Uterus (tissue), 4 donors: ENCODE measurements at places on chromosomes 4 and X. TPM values are rescaled to one million over a fixed set of nuclear protein-coding genes. Genes with fewer than 3 reads are reported as not detected.

Gene MID2
- total RNA-seq, result 53.4 TPM

Gene RS1
- not detected for total RNA-seq

Gene RASSF6
- not detected for total RNA-seq

Gene CPE
- 395 TPM for total RNA-seq

Gene GPR34
- total RNA-seq, result 11.2 TPM

Gene GAGE13
- total RNA-seq, result not detected

- no peaks in the 10 kb centered on the region for H3K36me3 ChIP-seq
- H3K4me3 ChIP-seq, result no peak overlapping the region
- no peaks in the 10 kb centered on the region for H3K4me1 ChIP-seq
- H3K27me3 ChIP-seq, result no peaks in the 10 kb centered on the region
- no peak for DNase-seq
Measured at GRCh38 chr4:86855572-86855971, 6.4 kb upstream of the SLC10A6 start.

DNA sequence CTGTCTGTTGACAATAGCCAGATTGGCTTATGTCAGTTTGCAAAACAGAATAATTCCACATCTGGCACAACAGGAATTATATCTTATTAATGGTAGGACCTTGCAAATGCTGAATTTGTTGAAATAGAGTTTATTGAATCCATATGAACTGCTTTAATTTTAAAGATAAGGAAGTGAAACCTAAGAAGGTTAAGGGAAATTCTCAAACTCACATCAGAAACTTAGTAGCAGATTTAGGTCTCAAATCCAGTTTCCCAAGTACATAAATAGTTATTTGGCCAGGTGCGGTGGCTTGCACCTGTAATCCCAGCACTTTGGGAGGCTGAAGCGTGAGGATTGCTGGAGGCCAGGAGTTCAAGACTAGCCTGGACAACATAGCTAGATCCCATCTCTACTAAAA, 117.1 kb downstream of the HNRNPD start:
- H3K27me3 ChIP-seq, result no peaks in the 10 kb centered on the region
- no peak overlapping the region for H3K4me3 ChIP-seq
- H3K36me3 ChIP-seq, result no peaks in the 10 kb centered on the region

GRCh38 chrX:101391831-101392230, 1.0 kb downstream of the RPL36A start:
- no peaks in the 10 kb centered on the region for H3K4me1 ChIP-seq
- no peaks in the 10 kb centered on the region for H3K27me3 ChIP-seq
- peak overlapping the region; percentile 77 for H3K27ac ChIP-seq
- DNase-seq, result no peak
- no peaks in the 10 kb centered on the region for H3K36me3 ChIP-seq
- no peak overlapping the region for H3K4me3 ChIP-seq

GRCh38 chr4:88008122-88008742, 797 bp downstream of the PKD2 start:
- DNase-seq, result peak; percentile 44
- H3K27me3 ChIP-seq, result no peaks in the 10 kb centered on the region
- peak overlapping the region; percentile 71 for H3K4me3 ChIP-seq
- peak overlapping the region; percentile 97 for H3K27ac ChIP-seq
- peaks cover 9% of the 10 kb centered on the region for H3K4me1 ChIP-seq

DNA sequence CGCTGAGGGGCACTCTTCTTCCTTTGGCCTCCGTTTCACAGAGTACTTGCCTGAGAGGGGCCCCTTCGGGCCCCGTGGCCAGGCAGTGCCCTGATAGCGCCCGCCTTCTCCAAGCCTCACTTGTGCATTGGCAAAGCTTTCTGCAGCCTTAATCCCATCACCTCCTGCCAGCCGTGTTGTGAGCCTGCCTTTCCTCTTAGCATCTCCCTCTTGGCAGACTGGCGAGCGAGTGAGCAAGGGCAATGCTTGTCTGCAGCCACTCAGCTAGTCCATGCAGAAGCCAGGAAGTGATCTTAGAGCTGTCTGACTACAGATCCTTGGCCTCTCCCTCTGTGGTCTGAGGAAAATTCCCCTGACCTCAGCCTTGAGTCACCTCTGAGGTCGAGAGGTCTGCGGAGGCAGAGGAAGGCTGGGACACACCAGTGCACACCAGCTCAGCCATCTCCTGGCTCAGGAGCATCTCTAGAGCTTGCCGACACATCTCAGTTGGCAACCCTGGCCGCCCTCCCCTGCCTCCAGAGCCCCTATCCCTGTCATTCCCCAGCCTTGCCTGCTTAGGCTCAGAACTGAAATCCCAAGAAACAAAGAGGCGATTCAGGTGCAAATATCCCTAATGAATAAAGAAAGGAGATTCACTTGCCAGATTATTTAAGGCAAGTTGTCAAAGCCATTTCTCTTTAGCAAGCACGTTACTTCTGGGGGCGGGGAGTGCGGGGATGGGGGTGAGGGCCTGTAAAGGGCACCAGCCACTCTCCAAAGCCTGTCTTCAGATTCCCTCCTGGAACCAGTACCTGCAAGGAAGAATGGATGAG, 143.5 kb upstream of the MAMLD1 start:
- no peaks in the 10 kb centered on the region for H3K27me3 ChIP-seq
- H3K4me3 ChIP-seq, result no peak overlapping the region
- no peaks in the 10 kb centered on the region for H3K4me1 ChIP-seq
- no peak overlapping the region for H3K27ac ChIP-seq
- no peaks in the 10 kb centered on the region for H3K36me3 ChIP-seq

DNA sequence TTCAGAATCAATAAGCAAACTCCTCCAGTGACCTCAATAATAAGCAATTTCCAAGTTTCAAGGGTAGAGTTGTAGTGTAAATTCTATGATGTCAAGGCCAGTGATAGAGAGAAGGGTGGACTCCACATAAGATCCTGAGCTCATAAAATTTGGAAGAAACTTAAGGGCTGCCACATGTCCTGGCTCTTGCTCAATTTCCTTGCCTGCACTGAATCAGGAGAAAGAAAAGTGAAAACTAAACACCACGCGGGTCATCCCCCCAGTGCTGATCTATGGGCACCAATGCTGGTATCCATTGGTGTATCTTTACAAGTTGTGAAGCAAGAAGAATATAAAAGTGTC, 392.0 kb upstream of the INTU start:
- H3K4me3 ChIP-seq, result no peak overlapping the region
- H3K27ac ChIP-seq, result no peak overlapping the region
- H3K4me1 ChIP-seq, result no peaks in the 10 kb centered on the region

DNA sequence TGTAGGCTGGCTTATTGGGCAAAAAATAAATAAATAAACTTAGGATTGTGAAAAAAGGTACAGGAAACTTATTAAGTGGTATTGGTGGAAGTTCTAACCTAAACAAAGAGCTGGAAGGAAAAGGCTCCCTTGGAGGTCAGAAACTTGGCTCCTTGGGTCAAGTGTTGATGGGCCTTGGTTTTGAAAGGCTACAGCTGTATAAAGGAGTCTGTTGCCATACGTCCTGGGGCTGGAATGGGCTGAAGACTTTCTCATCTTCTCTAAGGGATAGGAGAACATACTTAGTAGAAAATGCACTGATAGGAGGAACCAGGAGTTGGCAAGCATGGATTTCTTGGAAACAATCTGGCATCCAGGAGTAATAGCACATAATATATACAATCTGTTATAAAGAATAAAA, 56.6 kb downstream of the PDLIM5 start:
- H3K27ac ChIP-seq, result peak overlapping the region; percentile 82
- no peak for DNase-seq
- H3K4me3 ChIP-seq, result no peak overlapping the region
- no peaks in the 10 kb centered on the region for H3K27me3 ChIP-seq
- H3K36me3 ChIP-seq, result no peaks in the 10 kb centered on the region
